T-helper 9 cell (primary cell): ENCODE measurements at places on chromosomes 1 and 21.

DNA sequence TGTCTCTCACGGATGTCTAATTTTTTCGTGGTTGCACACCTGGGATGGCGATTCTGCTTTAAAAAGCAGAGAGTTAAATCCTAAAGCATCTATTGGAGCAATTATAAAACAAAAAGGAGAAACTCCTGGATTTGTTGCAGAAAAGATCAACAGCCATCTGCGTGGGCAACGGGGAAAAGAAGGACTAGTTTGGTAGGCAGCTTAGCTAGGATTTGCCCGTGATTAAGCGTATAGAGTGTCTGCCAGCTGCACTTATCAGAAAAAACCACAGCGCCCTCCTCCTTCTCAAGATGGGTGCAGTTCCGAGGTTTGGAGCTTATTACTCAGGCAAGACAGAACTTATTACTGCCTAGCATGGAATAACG, 526 bp upstream of the SLC25A24 start:
- DNase-seq = peak; percentile 21

- no peak for DNase-seq
Measured at GRCh38 chr1:182331387-182331786, 60.2 kb downstream of the GLUL start.

GRCh38 chr1:2633936-2634491, 1.2 kb upstream of the MMEL1 start:
- DNase-seq = no peak

DNA sequence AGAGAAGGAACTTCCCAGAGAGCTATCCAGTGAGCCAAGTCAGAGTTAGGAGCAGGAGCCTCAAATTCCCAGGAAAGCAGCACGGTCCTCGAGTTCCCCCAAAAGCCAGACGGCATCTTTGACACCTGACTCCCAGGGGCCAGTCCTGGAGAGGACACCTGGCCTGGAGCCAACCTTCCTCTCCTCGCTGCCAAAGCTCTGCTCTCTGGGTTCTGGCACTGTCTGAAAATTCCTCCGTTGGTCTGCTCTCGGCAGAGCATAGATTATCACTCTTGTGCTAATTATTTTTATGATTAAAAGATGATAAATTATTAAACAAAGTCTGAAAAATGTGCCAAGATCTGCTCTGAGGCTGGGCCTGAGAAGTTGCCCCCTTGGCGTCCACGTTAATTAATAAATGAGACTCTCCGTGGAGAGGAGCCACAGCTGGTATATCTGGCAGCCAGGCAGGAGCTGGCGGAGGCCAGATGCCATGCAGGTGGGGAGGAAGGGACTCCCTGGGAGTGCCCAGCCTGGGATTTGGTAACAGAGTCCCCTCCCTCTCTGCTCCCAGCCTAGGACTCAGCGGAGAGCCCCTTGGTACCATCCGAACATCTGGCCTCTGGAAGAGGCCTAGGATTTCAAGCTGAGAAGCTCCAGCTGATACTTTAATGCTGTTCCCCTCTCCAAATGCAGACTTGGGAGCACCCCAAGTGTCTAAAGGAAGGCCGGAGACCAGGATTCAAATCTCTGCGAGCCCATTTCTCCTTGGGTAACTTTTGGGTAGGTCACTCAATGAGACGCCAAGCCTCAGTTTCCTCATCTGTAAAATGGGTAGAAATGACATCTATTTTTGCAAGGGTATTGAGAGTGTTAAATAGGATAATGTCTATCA, 163.7 kb upstream of the POU3F1 start:
- DNase-seq = no peak

- no peak for DNase-seq
Measured at GRCh38 chr1:74748960-74749359, 16.0 kb downstream of the TYW3 start.

GRCh38 chr1:67393737-67394136, 36.5 kb downstream of the SERBP1 start:
- no peak for DNase-seq

- DNase-seq = no peak
Measured at GRCh38 chr1:153771261-153771660, 3.9 kb upstream of the SLC27A3 start.

GRCh38 chr1:61285371-61285885, 203.1 kb downstream of the NFIA start:
- DNase-seq = no peak

DNA sequence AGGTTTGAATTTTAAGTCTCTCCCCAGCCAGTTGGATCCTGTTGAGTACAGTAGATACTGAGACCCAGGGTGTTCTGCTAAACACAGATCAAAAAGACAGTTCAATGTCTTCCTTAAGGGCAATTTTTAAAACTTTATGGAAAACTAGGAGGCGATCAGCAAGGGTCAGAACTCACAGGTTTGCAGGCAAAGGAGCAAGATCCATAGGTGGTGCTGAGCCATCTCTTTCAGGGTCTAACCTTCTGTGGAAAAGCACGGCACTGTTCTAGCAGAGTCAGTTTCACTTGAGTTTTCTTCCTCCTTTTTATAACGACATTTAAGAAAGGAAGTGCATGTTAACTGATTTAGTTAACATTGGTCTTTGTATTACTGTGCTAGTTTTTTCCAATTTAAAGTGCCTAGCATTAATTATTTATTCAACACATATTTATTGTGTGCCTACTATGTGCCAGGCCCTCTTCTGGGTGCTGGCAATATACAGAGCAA, at the start of gene CD84:
Gene CD84 (minus strand): TSS at position 281 of the 486 bp plus-strand sequence. CDS start 59 bp downstream, at position 222.
- DNase-seq = no peak

DNA sequence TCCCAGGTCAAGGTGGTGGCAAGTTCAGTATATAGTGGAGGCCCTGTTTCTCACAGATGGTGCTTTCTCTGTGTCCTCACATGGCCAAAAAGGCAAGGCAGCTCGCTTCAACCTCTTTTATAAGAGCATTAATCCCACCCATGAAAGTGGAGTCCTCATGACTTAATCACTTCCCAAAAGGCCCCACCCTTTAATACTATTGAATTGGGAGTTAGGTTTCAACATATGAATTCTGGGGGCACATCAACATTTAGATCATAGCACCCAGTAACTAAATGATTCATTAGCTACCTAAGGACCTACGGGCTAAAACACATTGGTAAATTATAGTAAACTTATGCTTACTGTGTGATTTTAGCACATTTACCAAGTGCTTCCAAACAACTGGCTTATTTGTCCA, 317.9 kb downstream of the LTN1 start:
- DNase-seq = no peak

DNA sequence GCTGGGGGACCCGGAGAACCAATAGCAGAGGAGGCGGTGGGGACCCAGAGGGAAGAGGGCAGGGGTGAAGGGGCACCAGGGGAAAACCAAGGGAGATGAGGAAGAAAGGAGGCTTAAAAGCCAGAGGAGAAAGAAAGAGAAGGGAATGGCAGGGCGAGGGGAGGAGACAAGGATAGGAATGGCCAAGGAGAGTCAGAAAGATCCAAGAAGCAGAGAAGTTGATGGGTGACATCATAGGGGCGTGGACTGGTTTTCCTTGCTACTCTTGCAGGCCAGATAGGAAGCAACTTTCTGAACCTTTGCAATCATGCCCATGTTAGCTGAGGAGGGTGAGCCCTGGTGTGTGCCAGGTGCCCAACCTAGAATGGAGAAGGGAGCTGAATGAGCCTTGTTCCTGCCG, 5.4 kb downstream of the NPR1 start:
- DNase-seq = no peak

DNA sequence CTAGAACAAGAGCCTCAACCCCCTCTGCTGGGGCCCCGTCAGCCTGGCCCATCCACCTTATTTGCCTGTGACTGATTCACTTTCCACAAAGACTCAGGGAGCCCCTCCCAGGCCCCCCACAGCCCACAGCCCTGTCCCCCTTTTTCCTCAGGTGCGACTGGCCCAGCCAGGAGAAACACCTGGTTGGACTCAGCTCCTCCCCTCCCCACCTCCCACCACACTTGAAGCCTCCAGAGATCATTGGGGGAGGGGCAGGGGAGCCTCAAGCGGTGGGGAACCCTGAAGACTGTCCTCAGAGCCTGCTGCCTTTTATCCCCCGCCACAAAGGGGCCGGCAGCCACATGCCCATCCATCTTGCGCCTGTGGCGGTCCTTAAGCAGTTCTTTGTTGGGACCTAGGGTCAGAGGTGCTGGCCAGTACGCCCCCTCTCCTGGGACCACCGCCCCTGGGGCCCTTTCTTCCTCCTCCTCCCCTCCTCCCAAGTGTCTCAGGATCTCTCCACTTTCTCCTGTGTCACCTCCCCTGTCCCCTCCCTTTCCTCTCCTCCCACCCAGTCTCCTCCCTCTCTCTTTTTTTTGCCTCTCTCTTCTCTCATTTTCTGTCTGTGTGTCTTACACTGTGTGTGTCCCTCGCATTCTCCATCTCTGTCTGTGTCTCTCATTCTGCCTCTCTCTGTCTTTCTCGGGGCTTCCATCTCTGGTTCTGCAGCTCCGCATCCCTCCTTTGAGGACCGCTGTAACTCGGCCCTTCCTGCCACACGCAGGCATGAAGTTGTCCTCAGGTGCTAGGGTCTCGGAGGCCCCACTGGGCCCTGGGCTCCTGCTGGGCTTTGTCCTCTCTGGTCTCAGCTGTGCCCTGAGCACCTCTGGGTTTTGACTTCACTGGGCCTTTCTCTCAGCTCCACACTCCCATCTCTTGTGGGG, 12.2 kb downstream of the CRABP2 start:
- no peak for DNase-seq

- DNase-seq = no peak
Measured at GRCh38 chr21:44732263-44732662, 20.9 kb upstream of the TSPEAR start.

DNA sequence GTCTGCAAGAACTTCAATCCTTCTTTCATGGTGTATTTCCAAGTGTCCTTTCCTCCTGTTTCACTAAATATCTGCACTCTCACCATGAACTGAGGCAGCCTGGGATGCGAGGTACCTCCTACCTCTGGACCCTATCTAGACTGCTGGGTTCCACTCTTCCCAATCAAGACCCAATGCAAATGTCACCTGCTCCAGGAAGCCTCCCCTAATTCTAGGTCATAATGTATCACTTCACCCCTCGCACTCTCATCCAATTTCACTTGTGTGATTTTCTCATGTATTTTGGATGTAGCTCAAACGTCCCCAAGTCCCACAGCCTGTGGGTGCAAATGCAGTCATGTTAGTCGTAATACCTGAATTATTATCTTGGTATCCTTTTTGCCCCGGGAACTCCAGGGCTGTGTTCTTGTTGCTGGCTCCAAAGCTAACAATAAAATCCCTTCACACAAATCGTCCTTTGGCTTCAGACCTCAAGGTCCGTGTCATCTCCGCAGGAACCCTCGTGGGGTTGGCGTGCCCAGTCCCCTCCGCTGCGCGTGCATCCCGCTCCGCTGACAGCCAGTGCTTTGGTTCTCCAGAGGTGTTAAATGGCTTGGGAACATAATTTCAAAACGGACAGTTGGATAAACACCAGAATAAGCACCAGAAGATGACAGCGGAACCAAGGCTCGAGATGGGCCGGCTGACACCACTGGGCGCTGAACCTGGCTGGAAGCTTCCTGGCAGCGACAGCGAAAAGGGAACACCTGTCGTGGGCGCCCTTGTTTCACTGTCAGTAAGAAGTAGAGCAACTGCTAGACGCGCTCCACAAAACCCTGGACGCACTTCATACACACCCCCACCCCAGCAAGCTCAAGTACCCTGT, 1.0 kb upstream of the BACH1 start:
- no peak for DNase-seq

DNA sequence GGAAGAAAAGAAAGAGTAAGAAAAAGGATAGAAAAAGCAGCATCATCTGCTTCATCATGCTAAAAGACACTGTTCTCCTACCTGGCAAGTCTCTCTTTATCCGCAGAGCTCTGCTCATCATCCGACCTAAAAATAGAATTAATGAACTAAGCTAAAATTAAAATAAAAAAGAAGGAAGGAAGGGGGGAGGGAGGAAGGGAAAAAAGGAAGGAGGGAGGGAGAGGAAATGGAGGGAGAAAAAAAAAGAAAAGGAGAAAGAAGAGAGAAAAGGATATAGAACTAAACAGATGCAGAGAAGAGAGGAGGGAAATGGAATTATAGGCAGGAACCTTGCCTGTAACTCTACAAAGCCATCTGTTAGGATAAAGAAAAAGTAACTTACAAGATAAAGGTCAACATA, 34.1 kb downstream of the ARNT start:
- DNase-seq = no peak

- DNase-seq = no peak
Measured at GRCh38 chr1:154154534-154155191, at the start of gene NUP210L. Gene NUP210L, minus strand, starts transcription at chr1:154155073.
